ENCODE measurements at places on chromosomes 12 and 14. TPM values are rescaled to one million over a fixed set of nuclear protein-coding genes. Genes with fewer than 3 reads are reported as not detected.

DNA sequence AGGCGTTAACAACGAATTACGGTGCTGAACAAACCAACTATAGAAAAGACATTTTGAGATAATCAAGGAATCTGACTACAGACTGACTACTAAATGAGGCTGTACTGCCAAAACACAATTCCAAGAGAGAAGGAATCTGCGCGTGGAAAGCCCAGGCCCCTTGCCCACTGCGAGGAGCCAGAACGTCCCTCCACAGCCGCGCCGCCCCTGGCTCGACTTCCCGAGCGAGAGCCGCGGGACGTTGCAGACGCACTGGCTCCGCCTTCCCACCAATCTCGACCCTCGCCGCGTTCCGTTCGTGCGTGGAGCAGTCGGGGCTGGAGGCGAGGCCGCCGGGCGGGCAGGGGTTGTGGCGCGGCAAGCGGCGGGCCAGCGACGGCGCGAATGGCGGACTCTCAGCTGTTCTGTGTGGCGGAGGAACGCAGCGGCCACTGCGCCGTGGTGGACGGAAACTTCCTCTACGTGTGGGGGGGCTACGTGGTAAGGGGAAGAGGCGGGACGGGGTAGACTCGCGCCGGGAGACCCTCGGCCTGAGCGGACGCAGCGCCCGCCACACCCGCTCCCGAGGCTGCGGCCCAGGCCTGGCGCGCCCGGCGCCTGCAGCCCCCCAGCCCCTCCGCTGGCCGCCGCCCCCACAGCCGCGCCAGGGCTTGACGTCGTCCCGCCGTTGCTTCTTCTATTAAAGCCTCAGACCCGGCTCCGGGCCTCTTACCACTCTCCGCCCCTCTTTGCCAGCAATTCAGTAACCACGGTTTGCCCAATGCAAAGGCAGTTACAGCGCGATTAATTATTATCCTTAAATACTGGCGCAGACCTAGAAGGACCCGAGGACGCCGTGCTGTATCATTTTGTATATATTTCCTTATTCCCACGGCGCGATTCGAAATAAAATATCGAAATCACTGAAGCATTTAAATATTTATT is at the start of gene KLHDC1:
TSS of gene KLHDC1 (plus strand) at position 310 of the 924 bp plus-strand sequence. CDS start at position 385, 75 bp downstream.
- peak; percentile 97 for DNase-seq

Gene C14orf39
- not detected for total RNA-seq

DNA sequence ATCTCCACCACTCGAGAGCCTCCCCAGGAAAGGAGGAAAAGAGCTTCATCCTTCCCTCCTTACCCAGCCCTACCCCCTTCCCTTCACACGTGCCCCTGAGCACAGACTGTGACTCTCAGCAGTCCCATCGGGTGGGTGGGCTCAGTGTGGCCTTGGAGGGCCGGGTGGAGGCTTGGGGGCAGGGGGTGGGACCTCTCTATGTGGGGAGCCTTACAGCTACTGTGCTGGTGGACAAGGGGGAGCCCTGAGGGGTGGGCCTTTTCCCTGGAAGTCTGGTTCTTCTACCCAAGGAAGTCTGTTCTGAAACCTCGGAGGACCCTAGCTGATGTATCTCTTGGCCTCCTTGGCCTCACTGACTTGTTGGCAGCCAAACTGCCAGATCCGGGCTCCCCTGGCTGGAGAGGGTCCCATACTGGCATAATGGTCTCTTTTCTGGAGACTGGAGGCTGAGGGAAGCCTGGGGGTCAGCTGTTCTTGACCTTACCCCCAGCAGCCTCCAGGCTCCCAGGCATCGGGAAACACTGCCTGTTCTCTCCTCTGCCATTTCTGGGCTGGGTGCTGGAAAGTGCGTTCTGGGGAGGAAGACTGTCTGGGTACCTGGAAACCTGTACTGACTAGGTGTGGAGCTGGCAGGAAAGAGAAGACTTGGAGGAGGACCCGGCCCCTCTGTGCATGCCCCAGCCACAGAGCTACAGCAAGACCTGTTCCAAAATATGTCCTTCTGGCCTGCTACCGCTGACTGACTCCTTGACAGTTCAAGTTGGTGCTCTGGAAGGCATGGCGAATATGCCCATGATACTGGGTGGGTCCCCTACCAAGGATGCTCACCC is 7.6 kb downstream of the VASH1 start:
- DNase-seq: no peak

Gene KLRF1
- total RNA-seq: 1.6 TPM

GRCh38 chr12:95574799-95575452 is 23.6 kb upstream of the USP44 start:
- DNase-seq: no peak

Gene CLEC2D
- total RNA-seq: 9.6 TPM

Gene AQP5
- 2.0 TPM for total RNA-seq

Gene ATN1
- total RNA-seq: 88.5 TPM

GRCh38 chr12:28457785-28458184 is 267.5 kb downstream of the CCDC91 start:
- no peak for DNase-seq

- no peak for DNase-seq
Measured at GRCh38 chr12:67498991-67499390, 149.6 kb upstream of the DYRK2 start.
